GM03348 (cell line): ENCODE measurements at places on chromosomes 3 and 15.

GRCh38 chr3:151468284-151468917, 7.5 kb upstream of the IGSF10 start:
- peak; percentile 75 for DNase-seq

- DNase-seq: peak; percentile 36
These were observed 16.7 kb upstream of the ZNF280D start for GRCh38 chr15:56749982-56750381.

DNA sequence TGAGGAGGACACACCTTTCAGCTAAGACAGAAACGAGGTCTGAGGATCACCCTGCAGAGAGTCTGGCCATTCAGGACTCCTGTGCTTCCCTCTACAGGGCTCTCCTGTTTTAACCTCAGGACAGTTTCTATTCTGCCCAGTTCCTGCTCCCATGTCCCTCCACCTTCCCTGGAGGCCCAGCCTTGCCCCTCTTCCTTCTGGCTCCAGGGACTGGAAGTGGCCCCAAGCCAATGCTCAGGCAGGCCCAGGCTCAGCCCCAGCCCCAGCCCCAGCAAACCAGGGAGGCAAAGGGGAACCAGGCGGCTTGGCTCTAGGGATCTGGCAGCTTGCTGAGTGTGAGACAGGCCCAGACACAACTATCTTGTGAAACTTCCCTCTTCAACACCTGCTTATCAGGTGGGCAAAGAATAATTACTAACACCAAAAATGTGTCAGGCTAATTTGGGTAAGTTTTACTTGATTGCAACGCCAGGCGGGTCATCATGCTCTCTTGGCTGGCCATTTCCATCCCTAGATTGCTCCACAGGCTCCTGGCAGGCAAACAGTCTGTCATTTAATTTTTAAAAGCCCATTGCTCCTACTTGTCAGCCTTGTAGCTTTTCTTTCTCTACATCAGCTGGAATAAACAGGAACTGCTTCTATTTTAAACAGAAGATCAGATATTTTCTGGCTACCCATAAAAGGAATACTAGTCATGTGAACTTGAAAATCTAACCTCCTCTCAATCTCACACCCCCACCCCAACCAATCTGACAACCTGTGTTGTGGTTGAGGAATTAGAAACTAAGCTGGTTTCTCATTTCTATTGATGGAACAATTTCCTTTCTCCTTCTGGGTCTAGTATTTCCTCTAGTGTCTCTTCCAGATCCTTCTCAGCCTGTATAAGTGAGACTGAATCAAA, 33.5 kb downstream of the UPK1B start:
- DNase-seq: no peak

GRCh38 chr15:40282147-40282868, 556 bp downstream of the ANKRD63 start:
- DNase-seq: peak; percentile 66

GRCh38 chr3:46471371-46471914, 6.7 kb upstream of the LTF start:
- no peak for DNase-seq

DNA sequence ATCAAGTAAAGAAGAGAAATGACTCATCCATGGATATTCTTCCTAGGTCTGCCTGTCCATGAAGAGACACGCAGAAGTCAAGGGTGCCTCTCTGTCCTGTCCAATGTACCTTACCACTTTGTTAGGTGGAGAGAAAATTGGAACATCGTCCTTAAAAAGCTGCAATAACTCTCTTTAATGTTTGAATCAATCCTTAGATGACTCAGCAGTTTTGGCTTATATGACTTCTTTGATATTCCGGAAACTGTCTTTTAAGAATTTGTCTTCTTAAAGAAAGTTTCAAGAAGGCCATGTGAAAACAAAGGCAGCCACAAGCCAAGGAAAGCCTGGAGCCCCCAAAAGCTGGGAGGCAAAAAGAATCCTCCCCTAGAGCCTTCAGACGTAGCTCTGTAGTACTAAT, 49.2 kb downstream of the MRPL3 start:
- no peak for DNase-seq

DNA sequence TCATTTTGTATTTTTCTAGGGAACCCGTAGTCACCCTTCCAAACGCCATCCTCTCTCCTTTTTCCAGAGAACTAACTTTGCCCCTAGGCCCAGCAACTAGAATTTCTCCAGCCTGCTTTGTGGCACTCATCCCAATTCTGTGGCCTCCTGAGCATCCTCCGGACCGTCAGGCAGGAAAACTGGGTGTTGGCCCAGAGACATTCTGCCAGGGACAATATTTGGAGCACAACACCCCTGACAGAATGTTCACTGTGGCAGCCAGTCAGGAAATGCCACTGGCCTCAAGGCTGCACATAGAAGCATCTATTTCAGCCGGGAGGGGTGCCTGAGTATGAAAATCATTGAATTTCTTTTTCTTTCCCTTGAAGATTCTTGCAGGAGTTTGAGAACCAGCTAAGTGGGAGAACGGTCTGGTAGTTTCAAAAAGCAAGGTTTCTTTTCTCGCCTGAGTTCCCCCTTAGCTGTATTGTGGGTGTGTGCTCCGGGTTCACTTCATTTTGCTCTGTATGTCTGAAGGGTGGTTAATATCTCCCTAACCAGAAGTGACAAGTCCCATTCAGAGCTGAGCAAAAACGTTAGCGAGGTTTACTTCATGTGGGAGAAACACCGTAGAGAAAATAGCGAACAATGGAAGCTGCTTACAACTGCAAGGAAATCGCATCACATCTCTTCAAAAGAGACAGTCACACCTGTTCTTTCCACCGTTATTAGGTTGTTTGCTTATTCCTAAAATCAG, 108.1 kb upstream of the TPM1 start:
- DNase-seq: peak; percentile 22

- DNase-seq: no peak
These were observed 18.4 kb upstream of the OPA1 start for GRCh38 chr3:193574488-193575070.
